ENCODE measurements at places on chromosomes 2 and 18.

- DNase-seq, result no peak
These were observed 268.0 kb downstream of the DYSF start for GRCh38 chr2:71721362-71721665.

DNA sequence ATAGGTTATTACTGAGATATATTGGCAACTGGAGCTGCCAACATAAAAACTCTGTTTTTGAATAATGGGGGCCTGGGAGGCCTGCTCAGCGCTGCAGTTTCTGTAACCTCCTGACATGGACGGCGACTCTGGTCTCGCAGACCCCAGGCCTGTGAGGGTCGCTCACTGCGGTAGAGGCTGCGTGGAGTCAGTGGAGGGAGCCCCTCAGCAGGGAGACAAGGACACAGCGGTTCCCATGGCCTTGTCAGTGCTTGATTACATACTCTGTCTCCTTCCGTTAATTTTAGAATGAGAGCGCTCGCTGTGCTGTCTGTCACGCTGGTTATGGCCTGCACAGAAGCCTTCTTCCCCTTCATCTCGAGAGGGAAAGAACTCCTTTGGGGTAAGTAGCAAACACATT is 858 bp downstream of the TPO start:
- DNase-seq, result no peak

DNA sequence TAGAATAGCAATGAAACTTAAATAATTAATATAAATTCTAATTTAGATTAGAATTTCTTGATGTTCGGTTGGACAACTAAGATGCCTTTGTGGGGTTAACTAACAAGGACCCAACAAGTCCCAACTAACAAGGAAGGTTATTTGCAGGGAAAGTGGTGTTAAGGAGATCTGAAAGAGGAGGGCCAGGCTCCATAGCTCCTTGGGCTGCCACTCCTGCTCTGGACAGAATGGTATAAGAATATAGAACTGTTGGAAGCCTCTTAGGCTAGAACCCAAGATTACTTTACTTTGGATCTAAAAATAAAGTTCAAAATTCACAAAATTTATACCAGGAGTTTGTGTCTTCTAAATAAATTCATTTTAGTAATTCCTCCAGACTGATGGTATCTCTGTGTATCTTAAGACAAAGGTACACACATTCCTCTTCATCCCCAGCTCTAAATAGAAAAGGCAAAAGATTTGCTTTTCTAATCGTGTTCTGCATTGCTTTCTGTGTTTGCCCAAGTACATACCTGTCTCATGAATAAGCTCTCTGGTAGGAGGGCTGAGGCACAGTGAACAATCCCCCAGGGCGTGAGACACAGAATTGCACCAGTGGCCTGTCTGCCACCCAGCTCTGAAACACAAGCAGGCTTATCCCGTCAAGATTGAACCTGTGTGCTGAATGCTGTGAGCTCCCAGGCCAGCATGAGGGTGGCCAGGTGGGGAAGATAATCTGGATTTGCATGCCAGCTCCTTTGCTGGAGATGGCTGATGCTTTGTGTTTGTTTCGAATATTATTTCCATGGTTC is 176.0 kb downstream of the ACKR3 start:
- DNase-seq, result no peak

DNA sequence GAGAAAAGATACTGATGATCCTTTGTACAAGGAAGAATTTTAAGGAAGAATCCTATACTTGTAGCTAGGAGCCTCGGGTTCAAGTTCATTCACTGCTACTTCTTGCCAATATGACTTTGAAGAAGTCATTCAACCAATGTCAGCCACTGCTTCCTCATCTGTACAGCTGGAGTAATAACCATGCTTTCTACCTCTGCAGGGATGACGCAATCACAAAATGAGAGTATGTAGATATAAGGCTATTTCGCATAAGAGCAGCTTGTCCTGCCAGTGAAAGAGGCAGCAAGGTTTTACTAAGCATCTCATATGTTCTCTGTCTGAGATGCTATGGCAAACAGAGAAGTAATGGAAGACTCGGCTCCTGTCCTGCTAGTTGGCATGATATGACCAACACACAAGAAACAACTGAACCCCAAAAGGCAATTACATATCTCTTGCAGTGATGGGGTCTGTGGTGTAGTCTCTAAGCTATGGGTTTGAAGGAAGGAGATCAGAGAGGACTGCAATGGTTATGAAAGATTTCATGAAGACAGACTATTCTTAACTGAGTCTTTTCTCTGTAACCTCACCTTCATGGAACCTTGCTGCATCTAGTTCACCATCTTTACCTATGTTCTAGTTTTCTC is 9.2 kb downstream of the AAK1 start:
- no peak for DNase-seq

DNA sequence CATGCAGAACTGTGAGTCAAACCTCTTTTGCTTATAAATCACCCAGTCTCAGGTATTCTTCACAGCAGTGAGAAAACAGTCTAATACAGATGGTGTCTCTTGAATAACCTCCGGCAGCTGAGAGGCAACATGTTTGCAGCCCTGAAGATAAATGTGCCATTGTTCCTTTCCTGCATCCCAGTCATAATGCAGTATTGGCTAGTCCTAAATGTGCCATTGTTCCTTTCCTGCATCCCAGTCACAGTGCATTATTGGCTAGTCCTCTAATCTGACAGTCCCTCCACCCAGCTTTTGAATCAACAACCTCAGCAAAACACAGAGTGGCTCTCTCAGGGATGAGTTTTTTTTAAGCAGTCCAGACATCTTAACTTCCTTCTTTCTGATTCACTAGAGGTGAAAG is 550.7 kb downstream of the RIT2 start:
- DNase-seq, result no peak

DNA sequence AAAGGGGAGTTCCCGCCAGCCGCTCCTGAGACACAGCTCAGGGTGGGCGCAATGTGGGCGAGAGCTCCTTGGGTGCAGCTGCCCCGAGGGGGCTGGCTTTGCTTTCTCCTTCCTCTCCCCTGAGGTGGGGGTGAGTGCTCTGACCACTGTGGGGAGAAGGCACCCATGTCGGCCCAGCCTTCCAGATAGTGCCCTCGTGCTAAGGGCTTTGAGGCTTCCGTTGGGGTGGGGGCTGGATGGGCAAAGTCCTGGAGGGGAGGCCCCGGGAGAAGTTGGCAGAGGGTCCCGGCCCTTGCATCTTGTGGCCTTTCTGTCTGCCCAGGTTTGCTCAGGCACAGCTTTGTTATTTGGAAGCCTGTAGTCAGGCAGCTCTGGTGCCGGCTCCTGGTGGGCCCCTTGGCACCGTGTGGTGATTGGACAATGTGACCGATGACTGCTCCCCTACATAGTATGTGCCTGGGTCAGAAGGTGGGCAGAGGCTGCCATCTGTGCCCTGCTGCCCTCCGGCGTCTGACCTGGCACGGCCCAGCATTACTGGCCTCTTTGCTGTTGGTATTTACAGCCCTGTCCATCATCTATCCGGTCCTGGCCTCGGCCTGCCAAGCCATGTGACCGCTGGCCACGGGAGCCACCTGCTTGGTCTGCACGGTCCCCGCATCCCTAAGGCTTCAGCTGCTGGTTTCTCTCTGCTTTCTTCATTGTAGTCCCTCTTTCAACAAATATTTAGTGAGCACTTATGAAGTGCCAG is 50.8 kb downstream of the TWIST2 start:
- no peak for DNase-seq

DNA sequence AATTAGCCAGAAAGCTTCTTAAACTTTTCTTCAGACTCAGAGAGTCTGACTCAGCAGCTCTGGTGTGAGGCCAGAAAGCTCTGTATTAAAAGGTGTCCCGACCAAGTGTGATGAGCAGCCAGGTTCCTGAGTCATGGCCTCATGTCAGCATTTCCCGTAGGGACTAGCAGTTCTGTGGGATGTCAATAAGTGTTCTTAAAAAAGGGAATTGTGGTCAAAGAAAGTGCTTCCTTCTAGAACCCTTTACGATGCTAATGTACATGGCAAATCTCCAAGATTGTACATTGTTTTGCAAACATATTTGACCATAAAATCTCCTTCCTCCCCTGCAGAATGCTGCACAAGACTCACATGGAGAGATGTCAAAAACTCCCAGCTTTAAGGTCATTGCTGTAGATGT is 80.1 kb downstream of the PLA2R1 start:
- DNase-seq, result no peak

- DNase-seq, result no peak
These were observed 22.7 kb upstream of the MYO1B start for GRCh38 chr2:191222507-191222906.

DNA sequence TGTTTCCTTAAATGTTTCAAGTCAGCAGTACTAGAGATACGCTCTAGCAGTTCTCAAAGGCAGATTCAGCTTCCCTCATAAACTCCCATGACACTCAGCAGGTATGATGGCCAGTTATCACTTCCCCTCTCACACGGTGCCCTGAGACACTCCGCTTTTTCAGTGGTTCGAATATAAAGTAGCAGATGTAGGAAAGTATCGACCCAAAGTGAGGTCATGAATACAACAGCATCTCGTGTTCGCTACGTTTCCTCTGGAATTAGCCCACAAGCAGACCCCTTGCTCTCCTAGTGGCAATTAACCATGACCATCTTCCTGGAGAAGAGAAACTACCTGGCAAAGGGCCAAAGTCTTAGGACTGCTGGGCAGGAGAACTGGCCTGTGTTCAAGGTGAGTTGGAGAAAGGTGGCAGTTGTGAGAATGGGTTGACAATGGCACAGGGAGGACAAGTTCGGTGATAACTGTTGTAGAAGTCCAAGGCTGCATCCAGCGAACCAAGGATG is 9.3 kb upstream of the AGBL5 start:
- DNase-seq, result no peak

GRCh38 chr2:235605312-235606003 is 111.6 kb downstream of the AGAP1 start:
- DNase-seq, result no peak

GRCh38 chr2:176534798-176535466 is 265.7 kb downstream of the MTX2 start:
- no peak for DNase-seq

GRCh38 chr2:215772003-215772402 is 241.3 kb downstream of the MREG start:
- no peak for DNase-seq

DNA sequence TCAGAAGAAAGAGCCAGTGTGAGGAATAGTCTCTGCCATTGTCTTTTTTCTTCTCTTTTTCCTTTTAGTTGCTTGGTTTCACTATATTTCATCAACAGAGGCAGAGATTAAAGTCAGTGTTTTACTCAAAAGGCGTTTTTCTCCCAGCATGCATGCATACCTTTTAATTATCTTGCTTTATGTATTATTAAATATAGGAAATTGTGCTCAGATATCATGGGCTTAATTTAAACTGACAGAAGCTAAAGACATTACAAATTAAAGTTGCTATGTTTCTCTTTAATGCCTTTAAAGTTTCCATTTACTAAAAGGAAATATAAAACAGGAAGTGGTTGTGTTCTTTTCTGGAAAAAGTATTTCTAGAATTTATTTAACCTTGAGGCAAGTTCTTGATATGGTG is 223.3 kb upstream of the ATP5MC3 start:
- no peak for DNase-seq

DNA sequence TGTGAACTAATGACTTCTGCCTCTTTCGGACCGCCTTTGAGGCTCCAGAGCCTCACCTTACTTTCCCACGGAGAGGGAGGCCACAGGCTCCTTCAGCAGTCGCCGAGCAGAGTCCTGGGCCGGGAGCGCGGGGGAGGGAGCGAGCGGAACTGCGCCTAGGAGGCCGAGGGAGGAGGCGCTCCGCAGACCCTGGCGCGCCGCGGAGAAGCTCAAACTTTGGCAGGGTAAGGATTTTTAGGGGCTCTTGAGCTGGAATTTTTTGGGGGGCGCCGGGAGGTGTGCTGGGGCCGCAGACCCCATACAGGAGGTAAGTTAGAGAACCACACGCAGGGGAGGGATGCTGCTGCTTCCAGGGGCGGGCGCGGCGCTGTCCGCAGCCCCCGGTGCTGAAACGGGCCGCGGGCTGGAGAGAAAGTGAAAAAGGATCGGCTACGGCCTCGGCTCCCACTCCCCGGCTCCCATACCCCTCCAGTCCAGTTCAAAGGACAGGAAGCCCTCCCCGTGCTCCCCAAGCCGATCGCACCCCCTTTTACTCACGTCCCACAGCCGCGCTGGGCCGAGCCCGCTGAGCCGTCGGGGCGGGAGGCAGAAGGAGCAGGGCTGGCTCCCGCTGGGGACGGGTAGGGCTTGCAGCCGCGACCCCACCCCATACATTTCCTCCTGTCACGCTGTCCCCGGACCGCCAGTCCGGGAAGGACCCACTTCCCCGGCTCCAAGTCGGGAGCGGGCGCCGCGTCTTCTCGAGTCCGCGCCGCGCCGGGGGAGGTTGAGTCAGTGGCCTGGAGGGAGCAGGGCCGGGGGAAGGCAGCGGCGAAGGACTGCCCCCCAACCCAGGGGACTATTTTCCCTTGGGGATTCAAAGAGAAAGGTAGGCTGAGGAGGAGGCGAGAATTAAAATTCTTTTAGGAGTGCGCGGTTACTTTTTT is at the start of gene CNGA3:
CNGA3 (plus strand) TSS at position 146 of the 926 bp plus-strand sequence. CDS start 23,520 bp downstream, outside the sequence.
- no peak for DNase-seq

DNA sequence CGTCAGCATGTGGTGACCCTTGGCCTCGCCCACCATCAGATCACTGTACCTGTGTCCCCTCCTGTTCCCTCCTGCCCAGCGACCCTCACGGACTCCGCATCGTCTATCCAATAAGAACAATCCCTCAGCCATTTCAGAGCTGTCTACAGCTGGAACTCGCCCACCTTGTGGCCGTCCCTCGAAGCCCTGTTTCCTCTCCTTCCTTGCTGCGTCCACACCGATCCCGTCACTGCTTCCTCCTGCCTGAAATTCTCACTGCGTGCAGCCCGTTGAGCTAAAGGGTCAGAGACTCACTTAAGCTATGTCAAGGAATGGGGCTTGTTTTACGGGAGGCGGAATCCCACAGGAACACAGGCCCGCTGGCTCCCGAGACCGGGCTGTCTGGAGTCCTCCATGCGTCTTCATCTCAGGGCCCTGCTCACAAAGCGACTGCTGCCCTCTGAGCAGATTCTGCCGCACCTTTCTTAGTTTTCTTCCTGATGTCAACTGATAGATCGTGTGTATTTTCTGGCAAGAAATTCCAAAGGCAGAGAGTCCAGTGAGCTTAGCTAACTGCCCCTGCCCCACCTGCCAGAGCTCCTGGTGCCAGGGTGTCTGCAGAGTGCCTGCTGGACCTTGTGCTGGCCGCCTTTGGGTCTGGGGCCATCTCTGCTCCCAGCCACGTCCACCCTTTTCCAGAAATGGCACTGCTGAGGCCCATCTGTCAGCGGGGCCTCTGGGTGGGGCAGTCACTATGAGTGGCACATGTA is 35.3 kb downstream of the KLHL29 start:
- no peak for DNase-seq

DNA sequence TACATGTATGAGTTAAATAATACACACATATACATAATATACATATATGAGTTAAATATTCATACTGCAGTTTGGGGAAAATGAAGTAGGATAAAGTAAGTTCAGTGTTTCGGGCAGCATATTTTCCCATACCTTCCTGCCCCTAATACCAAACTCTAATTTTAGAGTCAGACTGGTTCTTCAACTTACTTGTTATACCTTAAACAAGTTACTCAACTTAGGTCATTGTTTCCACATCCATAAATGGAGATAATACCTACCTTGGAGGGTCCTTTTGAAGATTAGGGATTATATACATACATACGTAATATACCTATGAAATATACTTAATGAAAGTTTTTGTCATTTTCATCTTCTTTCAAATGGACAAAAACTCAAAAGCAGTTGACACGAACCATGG is 8.4 kb downstream of the MEMO1 start:
- no peak for DNase-seq

Data from activated CD8-positive, alpha-beta memory T cell treated with anti-CD3 and anti-CD28 coated beads for 1 hour (primary cell).